ENCODE measurements at places on chromosomes 12 and 14. TPM values are rescaled to one million over a fixed set of nuclear protein-coding genes. Genes with fewer than 3 reads are reported as not detected.

The LRP1-AS gene
- not detected for total RNA-seq

The BDKRB2 gene
- total RNA-seq: 0.11 TPM

The RASSF9 gene
- 1.9 TPM for total RNA-seq

DNA sequence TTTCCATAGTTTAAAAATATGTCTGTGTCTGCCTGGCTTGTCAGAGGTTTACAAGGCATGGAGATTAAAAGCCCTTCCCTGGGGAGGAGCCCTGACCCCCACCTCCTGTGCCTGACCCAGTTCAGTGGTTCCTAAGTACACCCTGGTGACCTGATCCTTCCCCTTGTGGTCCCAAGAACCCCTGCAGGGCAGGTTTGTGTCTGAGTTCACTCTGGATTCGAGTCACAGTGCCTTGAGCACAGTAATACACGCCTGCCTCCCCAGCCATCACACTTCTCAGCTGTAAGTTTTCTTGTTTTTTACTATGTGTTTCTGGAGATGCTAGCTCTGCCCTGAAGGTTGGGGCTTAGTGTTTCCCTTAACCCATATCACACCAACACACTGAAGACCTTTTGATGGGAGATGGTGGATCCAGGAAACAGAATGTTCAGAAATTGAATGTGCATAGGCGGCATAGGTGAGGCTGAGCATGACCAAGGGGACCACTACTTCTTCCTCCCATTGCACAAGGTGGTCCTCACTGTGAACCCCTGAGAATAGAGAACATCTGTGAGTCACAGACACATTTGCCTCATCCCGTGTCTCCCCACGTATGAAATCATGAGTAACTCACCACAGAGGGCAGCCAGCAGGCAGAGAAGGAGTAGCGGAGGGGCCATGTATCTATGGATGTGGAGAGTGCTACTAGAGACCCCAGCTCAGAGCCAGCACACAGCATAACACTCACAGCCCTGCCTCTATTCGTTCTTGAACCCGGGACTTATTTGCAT, 962.9 kb downstream of the TMEM121 start:
- no peak for DNase-seq

DNA sequence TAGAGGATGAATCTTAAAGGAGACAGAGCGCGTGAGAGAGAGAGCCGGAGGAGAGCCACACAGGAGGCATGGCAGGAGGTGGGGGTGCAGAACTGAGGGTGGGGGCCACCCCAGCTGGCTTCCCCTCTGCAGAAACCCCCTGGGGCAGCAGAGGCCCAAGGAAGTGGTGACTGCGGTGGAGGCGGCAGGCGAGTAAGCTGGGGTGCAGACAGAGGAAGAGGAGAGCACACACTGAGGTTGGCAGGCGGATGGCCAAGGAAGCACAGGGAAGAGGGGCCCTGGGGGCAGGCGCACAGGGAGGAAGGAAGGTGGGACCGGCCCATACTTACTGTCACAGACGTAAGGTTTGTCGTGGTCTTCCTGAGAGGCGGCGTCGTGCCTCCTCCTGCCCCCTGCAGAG, 179.8 kb downstream of the DPF3 start:
- no peak for DNase-seq

All from psoas muscle (tissue), 8 donors.